Activated CD8-positive, alpha-beta memory T cell treated with anti-CD3 and anti-CD28 coated beads for 48 hours (primary cell): ENCODE measurements at places on chromosomes 3 and 15.

DNA sequence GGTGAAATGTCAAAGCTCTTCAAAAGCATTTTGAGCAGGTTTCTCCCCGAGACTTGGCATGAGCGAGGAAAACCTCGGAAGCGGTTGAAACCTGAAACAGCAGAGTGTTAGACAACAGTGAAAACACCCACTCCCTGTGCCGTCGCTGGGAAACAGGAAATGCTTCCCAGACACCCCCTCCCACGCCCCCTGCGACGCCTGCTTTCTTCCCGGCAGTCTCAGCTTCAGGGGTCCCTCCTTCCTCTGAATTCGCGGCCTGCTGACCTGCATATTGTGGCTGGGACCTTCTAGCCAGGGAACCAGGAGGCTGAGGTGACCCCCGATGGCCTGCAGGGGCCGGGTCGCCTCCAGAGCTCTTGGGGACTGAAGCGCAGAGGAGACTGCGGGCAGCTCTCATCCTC is 250.6 kb upstream of the LYSMD4 start:
- no peak for DNase-seq

DNA sequence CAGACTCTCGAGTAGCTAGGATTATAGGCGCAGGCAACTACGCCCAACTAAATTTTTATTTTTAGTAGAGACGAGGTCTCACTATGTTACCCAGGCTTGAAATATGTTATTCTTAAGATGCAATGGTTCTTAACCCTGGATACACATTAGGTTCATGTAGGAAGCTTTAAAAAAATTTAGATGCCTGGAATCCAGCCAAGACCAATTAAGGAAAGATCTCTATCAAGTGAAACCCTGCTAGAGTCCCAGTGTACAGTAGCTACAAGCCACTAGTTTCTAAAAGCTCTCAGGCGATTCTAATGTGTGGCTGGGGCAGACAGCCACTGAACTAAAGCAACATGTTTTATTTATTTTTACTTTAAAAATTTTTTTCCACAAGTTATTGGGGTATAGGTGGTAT is 33.2 kb downstream of the TRIM69 start:
- DNase-seq: no peak

GRCh38 chr3:194826594-194826993 is 140.9 kb downstream of the FAM43A start:
- DNase-seq: no peak

GRCh38 chr3:126573492-126574117 is 14.9 kb upstream of the C3orf22 start:
- DNase-seq: no peak

- no peak for DNase-seq
These were observed 2.5 kb downstream of the FEM1B start for GRCh38 chr15:68279779-68280753.
